ENCODE measurements at places on chromosomes 13 and 19. TPM values are rescaled to one million over a fixed set of nuclear protein-coding genes. Genes with fewer than 3 reads are reported as not detected.

DNA sequence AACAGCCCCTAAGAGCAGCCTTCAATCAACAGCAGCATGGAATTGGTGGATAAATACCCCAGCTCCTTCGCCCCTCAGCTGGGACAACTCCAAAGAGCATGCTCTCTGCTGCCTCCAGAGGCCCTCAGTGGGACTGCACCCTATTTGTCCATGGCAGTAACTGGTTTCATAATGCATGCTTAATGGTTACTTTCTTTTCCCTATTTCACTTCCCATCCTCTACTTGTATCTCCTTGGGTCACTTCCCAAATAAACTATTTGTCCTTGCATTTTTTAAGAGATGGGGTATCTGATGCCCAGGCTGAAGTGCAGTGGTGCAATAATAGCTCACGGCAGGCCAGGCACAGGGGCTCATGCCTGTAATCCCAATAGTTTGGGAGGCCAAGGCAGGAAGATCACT lies 13.5 kb upstream of the TPM4 start:
- peak; percentile 70 for DNase-seq
- no peaks in the 10 kb centered on the region for H3K36me3 ChIP-seq

DNA sequence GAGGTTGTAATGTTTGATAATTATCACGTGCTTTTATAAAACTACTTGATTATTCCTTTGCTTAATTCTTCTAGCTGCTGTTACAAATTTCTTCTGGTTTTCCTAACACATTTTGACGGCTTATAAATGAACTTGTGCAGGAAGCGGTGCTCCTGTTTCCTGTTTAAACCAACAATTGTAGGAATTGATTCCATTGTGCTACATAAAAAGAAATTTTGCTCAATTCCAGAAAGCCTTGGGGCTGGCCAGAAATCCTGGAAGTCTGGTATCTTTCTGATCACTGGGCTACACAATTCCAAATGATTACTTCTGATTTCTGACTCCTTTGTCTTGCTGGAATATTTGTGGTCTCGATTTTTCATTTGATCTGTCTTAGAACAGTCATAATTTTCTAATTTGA lies 14.9 kb downstream of the RFC3 start:
- H3K27me3 ChIP-seq: no peaks in the 10 kb centered on the region
- H3K27ac ChIP-seq: no peak overlapping the region

The IGFL2 gene
- total RNA-seq: not detected

GRCh38 chr13:52899206-52899605 lies 50.8 kb upstream of the PCDH8 start:
- no peaks in the 10 kb centered on the region for H3K4me1 ChIP-seq

DNA sequence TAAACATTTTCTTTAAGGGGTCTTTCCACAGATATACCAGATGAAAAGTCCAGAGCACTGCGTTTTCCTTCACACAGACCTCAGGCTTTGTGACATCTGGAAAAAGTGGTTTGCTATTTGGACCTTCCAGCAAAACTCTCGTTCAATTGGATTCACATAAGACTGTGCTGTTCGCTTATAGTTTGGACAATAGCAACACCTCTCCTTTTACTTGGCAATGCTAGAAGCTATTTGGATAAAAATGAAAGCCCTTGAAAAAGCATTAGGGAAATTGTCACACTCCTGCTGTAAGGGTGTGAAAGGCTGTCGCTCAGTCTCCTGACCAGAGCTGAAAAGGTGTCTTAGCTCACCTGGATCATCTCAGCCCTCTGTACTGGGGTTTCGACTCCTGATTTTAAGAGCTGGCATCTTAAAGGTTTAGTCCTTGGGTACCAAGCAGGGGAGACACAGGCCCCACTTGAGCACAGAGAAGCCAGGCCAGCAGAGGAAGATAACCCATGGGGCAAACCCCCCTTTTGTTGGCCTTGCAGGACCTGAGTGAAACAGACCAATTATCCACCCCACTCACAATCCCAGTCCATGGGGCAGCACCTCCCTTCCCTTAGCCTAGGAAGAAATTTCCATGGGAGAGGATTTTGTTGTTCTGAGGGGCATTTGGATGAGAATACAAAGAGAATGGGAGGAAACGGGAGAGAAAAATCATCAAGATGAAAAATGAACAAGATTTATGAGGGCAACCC lies 257.6 kb downstream of the DLEU7 start:
- H3K27ac ChIP-seq: no peak overlapping the region
- no peaks in the 10 kb centered on the region for H3K36me3 ChIP-seq
- no peak overlapping the region for H3K4me3 ChIP-seq
- no peak for DNase-seq

DNA sequence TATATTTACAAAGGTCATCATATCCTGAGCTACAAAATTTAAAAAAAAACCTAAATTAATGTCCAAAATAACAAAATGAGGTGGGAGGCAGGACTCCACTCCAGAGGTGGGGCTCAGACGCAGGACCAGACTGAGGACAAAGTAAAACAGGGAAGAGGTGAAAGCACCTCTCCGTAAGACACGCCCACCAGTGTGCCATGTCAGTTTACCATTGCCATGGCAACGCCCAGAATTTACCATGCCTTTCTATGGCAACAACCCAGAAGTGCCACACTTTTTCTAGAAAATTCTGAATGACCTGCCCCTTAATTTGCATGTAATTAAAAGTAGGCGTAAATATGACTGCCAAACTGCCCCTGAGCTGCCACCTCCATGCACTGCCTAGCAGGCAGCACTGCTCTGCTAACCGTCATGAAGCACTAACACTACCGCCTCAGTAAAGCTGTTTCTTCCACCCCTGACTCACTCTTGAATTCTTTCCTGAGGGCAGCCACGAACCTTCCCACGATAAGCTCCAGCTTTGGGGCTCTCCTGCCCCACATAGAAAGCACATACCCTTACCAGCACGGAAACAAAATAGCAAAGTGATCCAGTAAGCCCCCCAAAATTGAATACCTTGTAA lies 22.3 kb upstream of the PDCD5 start:
- H3K27ac ChIP-seq: no peak overlapping the region
- H3K36me3 ChIP-seq: no peaks in the 10 kb centered on the region
- no peaks in the 10 kb centered on the region for H3K27me3 ChIP-seq
- no peak overlapping the region for H3K4me3 ChIP-seq
- no peaks in the 10 kb centered on the region for H3K4me1 ChIP-seq

The ZNF835 gene
- not detected for total RNA-seq

The STAP2 gene
- not detected for total RNA-seq

The GPR183 gene
- total RNA-seq: 13.4 TPM

- DNase-seq: no peak
- H3K27me3 ChIP-seq: no peaks in the 10 kb centered on the region
- no peak overlapping the region for H3K27ac ChIP-seq
- no peaks in the 10 kb centered on the region for H3K36me3 ChIP-seq
- no peaks in the 10 kb centered on the region for H3K4me1 ChIP-seq
- no peak overlapping the region for H3K4me3 ChIP-seq
These were observed 14.3 kb downstream of the PTH2 start for GRCh38 chr19:49408816-49409440.

GRCh38 chr19:43438291-43439031 lies 23.8 kb downstream of the TEX101 start:
- no peaks in the 10 kb centered on the region for H3K27me3 ChIP-seq
- no peak overlapping the region for H3K27ac ChIP-seq
- H3K4me3 ChIP-seq: no peak overlapping the region
- peaks cover 7% of the 10 kb centered on the region for H3K4me1 ChIP-seq

The PSENEN gene
- 58.0 TPM for total RNA-seq

The SIX5 gene
- total RNA-seq: 4.0 TPM

The CERS1 gene
- total RNA-seq: not detected

The MUC16 gene
- total RNA-seq: 0.45 TPM

The PRR36 gene
- total RNA-seq: 0.18 TPM

DNA sequence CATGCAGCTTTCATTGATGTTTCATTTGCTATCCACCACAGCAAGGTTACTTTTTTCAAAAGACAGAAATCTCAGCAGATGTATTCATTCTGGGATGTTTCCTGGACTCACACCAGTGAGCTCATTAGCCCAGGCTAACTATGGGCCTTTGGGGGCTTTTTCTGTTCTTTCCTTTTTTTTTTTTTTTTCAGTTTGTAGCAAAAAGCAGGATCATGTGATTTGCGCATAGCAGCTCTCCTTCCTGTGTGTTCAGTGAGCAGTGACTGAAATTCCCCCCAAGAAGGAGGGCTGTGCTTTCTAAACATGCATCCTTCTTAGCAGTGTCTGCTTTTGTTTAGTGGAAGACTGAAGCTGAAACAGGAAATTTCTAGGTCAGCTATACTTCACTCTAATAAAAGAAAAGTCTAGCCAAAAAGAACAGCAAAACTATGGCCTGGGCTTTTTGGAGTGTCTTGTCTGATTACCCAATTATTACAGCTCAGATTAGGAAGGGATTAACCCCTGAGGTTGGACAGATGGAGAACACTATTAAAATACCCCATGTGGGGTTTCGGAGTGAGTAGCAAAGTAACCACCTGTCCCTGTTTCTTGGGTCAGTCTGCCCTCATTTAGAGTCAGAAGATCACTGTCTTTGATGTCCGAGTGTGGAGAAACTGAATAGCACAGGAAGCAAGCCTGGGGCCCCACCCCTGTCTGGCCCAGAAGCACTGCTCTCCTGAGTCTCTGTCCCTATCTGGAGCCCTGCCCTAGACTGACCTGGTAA lies 8.9 kb upstream of the AMER2 start:
- H3K27ac ChIP-seq: no peak overlapping the region
- H3K4me3 ChIP-seq: no peak overlapping the region
- no peaks in the 10 kb centered on the region for H3K4me1 ChIP-seq
- DNase-seq: no peak
- H3K27me3 ChIP-seq: peaks cover 52% of the 10 kb centered on the region
- no peaks in the 10 kb centered on the region for H3K36me3 ChIP-seq

The NEK5 gene
- total RNA-seq: 0.73 TPM

GRCh38 chr13:102703726-102704035 lies 8.8 kb upstream of the METTL21C start:
- no peak overlapping the region for H3K4me3 ChIP-seq
- H3K27ac ChIP-seq: no peak overlapping the region
- H3K27me3 ChIP-seq: no peaks in the 10 kb centered on the region
- no peak for DNase-seq
- no peaks in the 10 kb centered on the region for H3K4me1 ChIP-seq
- no peaks in the 10 kb centered on the region for H3K36me3 ChIP-seq

DNA sequence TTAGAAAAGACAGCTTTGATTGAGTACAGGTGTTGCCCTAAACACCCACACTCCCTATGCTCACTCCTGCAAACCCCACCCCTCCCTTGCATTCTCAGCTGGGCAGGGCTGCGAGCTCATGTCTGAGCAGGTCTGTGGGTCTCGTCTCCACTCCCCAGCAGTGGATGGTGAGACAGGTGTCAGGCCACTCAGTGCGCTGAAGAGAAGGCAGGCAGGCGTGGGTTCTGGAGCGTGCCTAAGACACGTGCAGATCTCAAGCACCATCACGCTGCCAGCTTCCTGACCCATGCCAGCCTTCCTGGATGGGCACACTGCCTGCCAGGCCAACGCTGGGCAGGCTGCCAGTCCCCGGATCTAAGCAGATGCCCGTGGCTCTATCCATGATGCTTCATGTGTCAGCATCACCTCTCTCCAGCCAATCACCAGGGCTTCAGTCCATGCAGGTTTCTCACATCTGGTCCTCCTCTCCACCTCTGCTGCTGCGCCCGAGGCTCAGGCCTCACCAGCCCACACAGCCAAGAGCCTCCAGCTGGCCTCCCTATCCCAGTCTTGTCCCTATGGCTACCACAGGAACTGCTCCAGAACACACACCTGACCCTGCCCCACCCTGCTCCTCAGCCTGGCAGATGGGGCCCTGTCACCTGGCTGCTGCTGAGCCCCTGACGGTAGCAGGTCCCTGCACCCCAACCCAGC lies 42.6 kb downstream of the EPS15L1 start:
- no peaks in the 10 kb centered on the region for H3K4me1 ChIP-seq
- H3K4me3 ChIP-seq: no peak overlapping the region
- peak; percentile 61 for DNase-seq
- peaks cover 99% of the 10 kb centered on the region for H3K36me3 ChIP-seq

DNA sequence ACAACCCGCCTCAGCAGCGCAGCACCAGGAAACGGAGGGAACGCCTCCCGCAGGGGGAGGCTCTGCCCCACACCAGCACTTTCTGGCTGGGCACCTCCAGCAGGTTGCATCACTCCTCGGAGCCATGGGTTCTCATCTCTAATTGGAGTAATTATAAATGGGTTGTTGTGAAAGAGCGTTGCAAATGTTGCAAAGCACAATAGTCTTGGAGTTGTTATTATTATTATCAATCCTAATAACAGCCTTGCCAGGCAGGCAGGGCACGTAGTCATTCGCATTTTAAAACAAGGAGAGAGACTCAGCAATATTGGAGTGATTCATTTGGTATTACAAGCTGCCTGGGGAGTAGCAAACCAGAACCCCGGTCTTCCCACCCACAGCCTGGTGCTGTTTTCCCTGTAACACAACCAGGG lies 108.6 kb upstream of the GJB6 start:
- H3K27me3 ChIP-seq: peaks cover 16% of the 10 kb centered on the region
- no peaks in the 10 kb centered on the region for H3K36me3 ChIP-seq
- H3K27ac ChIP-seq: no peak overlapping the region
- no peak overlapping the region for H3K4me3 ChIP-seq
- H3K4me1 ChIP-seq: no peaks in the 10 kb centered on the region
- no peak for DNase-seq

- no peak for DNase-seq
- no peak overlapping the region for H3K27ac ChIP-seq
- no peak overlapping the region for H3K4me3 ChIP-seq
- peaks cover 33% of the 10 kb centered on the region for H3K4me1 ChIP-seq
- peaks cover 14% of the 10 kb centered on the region for H3K36me3 ChIP-seq
These were observed 3.0 kb upstream of the CCNP start for GRCh38 chr19:40229484-40229883.

- H3K27me3 ChIP-seq: no peaks in the 10 kb centered on the region
- no peak for DNase-seq
- no peak overlapping the region for H3K27ac ChIP-seq
These were observed 1131.7 kb downstream of the SLITRK5 start for GRCh38 chr13:88802886-88803285.

The CLIP3 gene
- 9.8 TPM for total RNA-seq

DNA sequence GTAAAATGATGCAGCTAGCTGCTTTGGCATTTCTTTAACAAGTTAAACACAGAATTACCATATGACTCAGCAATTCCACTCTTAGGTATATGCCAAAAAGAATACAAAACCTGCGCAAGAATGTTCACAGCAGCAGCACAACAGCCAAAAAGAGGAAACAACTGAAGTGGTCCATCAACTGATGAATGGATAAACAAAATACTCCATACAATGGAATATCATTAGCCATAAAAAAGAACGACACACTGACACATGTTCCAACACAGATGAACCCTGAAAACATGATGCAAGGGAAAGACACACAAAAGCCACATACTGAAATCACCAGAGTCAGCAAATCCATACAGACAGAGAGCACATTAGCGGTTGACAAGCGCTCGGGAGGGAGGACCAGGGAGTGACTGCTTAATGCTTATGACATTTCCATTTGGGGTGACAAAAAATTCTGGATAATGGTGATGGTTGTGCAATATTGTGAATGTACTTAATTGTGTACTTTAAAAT lies 3.0 kb downstream of the PCID2 start:
- H3K4me1 ChIP-seq: peaks cover 73% of the 10 kb centered on the region
- H3K4me3 ChIP-seq: no peak overlapping the region
- peaks cover 23% of the 10 kb centered on the region for H3K36me3 ChIP-seq
- H3K27ac ChIP-seq: no peak overlapping the region
- DNase-seq: no peak

GRCh38 chr13:101835920-101836319 lies 383.4 kb downstream of the ITGBL1 start:
- H3K4me1 ChIP-seq: no peaks in the 10 kb centered on the region
- no peaks in the 10 kb centered on the region for H3K36me3 ChIP-seq
- DNase-seq: no peak
- no peaks in the 10 kb centered on the region for H3K27me3 ChIP-seq
- no peak overlapping the region for H3K27ac ChIP-seq
- H3K4me3 ChIP-seq: no peak overlapping the region

GRCh38 chr13:42525035-42525504 lies 48.9 kb upstream of the TNFSF11 start:
- H3K4me3 ChIP-seq: no peak overlapping the region
- no peaks in the 10 kb centered on the region for H3K36me3 ChIP-seq
- no peaks in the 10 kb centered on the region for H3K27me3 ChIP-seq

The BCAM gene
- 34.2 TPM for total RNA-seq

All from stomach (tissue), 19 donors.